ENCODE measurements at places on chromosomes 7 and 10.

GRCh38 chr7:47937065-47937687 lies 11.1 kb downstream of the PKD1L1 start:
- DNase-seq = no peak

- no peak for DNase-seq
These were observed 52.5 kb upstream of the USP6NL start for GRCh38 chr10:11663763-11664555.

GRCh38 chr10:61543831-61544230 lies 90.7 kb upstream of the TMEM26 start:
- no peak for DNase-seq

GRCh38 chr10:48667960-48668590 lies 16.6 kb upstream of the WDFY4 start:
- DNase-seq = no peak

DNA sequence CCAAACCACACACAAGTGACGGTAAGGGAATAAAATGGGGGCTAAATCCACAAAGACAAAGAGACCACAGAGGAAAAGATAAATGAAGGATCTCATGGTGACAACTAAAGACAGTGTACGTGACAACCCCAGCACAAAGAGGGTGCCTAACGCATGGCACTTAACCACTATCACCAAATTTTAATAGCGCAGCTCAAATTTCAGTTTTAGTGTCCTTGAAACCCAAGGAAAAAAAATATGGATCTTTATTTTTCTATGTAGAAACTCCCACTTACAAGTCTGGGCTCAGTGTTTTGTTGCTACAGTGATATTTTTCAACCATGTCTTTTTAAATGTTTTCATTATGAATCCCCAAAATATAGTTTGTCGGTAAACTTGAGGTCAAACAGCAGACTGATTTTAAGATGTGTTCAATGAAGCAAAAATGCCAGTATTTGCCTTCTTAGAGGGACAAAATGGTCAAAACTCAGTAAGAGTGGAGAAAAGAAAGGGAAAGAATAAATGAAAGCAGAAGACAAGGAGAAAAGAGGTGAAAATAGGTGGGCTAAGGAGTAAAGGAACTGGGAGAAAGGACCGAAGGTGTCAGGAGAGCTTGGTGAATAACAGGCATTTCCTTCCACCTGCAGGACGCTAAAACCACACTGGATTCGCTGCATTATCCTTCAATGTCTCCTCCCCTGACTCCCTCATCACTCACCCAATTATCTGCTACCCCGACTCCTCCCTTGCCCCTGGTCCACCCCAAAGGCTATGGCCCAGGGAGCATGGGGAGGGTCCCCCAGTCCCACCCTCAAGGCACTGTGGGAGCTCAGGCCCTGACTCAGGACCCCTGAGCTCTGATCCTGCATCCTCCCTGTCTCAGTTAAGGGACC lies 3.5 kb downstream of the ASB13 start:
- DNase-seq = no peak

Measured in SHP77 (cell line).